ENCODE measurements at places on chromosomes 5 and 9.

DNA sequence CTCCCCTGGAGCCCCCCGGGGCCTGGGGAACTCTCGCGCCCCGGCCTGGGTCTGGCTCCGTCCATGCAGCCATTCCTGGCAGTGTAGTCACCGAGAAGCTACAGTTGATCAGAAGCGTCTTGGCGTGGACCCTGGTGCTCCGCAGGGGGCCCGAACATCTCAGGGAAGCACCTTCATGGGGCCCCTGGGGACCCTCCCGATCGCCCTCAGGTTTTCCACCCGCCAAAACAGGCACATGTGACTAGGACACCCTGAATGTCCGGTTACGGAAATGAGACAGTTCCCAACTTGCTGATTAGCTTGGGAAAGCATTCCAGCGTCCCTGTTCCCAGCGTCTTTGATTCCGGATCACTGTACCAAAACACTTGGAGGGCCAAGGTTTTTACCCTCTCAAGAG, 472 bp downstream of the FBXO4 start:
- DNase-seq = peak; percentile 48

GRCh38 chr5:133381571-133382365, 230.6 kb downstream of the FSTL4 start:
- DNase-seq = no peak

DNA sequence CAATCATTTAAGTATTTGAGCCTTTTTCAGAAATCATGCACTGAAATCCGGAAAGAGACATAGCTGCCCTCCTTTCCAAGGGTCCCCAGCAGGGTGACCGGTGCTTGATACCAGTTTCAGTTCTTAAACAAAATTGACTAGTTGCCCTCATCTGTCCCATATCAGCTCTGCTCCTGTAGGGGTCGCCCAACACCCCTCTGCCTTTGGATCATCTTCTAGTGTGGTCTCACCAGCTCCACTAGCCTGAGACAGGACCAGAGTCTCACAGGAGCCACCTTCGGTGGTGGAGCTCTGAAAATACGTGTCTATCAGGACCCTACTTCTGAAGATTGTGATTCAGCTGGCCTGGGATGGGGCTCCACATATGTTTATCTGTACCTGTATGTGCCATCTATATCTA, 428.2 kb downstream of the ENC1 start:
- DNase-seq = no peak

GRCh38 chr5:72921886-72922285, 34.0 kb upstream of the FCHO2 start:
- no peak for DNase-seq
